ENCODE measurements at places on chromosomes 12 and 14.
A peak's percentile ranks its signal among the peaks of the same experiment; 100 is the strongest.

GRCh38 chr12:74551291-74551690 is 13.7 kb downstream of the ATXN7L3B start:
- DNase-seq: no peak

GRCh38 chr14:100122481-100123223 is 36.8 kb downstream of the DEGS2 start:
- no peak for DNase-seq

GRCh38 chr12:6758506-6759095 is 5.7 kb upstream of the MLF2 start:
- DNase-seq: no peak

GRCh38 chr12:121784460-121784859 is 9.0 kb downstream of the RHOF start:
- DNase-seq: no peak

DNA sequence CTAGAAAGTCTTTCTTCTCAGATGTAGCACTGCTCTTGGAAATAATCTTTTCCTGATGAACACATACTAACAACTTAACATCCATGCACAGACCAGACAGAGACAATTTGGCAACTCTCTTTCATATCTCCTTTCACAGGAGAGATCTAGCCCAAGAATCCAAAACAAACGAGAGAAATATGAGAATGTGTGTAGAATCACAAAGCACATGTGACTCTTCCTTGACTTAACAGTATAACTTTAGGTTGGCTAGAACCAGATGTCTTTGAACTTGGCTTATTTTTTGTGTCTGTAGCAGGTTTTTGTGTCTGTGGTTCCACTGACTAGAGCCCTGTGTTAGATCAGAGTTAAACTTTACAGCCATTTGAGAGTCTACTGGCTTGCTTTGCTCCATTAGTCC is 114.2 kb downstream of the STXBP6 start:
- DNase-seq: no peak

DNA sequence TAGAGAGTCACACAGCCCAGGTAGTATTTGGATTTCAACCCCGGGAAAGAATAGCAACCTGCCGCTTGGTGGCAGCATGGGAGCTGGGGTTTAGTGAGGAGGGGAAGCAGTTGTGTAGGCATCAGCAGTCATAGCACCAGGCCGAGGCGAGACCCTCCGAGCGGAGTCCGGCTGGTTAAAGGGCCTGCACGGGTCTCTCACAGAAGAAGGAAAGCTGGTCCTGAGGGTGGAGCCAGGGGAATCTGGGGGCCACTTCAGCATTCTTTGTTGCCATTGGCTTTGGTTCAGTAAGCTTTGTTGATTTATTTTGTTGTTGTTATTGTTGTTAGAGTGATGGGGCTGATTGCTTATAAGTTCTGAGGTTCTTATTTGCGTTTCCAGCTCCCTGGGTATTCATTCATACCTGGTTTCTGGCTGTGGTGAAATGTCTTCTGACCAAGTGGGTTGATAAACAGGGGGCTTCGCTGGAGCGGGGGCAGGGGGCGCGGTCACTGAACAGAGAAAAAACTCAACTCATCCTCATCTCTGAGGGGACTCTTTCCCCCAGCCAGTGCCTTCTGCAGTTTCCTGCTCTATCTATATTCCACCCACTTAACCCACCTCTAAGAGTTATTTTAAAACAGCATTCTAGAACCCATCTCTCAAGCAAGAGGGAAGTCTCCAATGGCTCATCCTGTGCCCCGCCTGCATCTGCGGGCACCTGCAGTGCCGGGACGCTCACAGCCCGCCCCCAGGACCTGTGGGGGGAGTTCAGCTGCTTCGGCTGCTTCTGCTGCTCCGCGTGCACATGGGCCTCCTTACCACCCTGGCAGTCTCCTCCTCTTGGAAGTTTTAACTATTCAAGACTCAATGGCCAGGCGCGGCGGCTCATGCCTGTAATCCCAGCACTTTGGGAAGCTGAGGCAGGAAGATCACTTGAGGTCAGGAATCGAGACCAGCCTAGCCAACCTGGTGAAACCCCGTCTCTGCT is 11.6 kb downstream of the CKB start:
- no peak for DNase-seq

- DNase-seq: no peak
Measured at GRCh38 chr14:85439696-85440328, 90.1 kb upstream of the FLRT2 start.

GRCh38 chr12:129927316-129927900 is 23.6 kb upstream of the TMEM132D start:
- DNase-seq: no peak

GRCh38 chr14:101083564-101084435 is 180.3 kb upstream of the RTL1 start:
- peak; percentile 35 for DNase-seq

GRCh38 chr12:116964054-116965050 is 53.6 kb downstream of the FBXW8 start:
- DNase-seq: no peak

DNA sequence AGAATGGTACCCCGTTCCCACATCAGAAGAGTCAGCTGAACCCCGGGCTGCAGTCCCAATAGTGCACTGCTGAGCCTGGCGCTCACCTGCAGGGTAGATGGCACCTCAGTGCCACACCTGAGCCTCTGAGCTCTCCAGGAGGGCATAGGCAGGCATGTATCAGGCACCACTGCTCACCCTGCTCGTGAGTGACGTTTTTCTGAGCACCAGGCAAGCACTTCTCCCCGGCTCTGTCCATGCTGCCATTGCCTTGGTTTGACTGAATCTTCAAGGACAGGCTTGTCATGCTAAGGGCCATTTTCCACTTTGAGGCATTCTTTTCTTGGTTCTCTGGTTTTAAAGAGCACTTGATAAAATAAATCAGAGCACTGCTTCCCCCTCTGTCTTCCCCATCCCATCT is 161.6 kb upstream of the PRMT8 start:
- no peak for DNase-seq

DNA sequence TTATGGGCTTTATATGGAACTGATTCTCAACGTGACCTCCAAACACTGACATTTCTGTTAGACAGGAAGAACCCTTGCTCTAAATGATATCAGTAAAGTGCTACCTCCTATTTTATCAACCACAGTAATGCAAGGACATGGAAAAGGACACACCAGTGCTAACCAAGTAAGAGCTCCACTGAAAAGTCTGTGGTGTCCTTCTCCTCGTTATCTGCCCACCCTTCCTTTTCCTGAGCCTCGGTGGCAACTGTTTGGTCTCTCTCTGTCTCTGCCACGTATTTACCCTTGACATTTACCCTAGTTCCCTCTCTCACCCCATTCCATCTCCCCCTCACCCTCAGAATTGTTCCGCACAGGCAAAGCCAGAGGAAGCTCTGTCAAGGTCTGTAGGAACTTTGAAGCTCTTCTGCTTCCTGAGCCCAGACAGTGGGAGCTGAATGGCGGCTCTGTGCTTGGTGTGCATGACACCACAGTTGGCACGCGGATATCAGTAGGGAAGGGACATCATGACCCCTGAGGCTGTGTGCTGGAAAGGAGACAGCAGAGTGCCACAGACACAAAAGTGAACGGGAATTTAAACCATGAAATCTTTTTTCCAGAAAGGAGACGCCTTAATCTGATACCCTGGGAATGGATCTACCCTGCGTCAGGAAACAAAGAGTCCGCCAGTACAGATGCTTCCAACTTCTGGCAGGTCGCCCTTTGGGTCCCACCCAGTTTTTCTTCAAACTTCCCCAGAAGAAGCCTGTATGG is 50.8 kb downstream of the NTN4 start:
- no peak for DNase-seq

- DNase-seq: no peak
Measured at GRCh38 chr14:91261115-91261514, 16.6 kb upstream of the GPR68 start.

- no peak for DNase-seq
Measured at GRCh38 chr12:119631930-119632678, 35.8 kb upstream of the PRKAB1 start.

- no peak for DNase-seq
Measured at GRCh38 chr12:32257695-32258496, 141.5 kb upstream of the FGD4 start.

DNA sequence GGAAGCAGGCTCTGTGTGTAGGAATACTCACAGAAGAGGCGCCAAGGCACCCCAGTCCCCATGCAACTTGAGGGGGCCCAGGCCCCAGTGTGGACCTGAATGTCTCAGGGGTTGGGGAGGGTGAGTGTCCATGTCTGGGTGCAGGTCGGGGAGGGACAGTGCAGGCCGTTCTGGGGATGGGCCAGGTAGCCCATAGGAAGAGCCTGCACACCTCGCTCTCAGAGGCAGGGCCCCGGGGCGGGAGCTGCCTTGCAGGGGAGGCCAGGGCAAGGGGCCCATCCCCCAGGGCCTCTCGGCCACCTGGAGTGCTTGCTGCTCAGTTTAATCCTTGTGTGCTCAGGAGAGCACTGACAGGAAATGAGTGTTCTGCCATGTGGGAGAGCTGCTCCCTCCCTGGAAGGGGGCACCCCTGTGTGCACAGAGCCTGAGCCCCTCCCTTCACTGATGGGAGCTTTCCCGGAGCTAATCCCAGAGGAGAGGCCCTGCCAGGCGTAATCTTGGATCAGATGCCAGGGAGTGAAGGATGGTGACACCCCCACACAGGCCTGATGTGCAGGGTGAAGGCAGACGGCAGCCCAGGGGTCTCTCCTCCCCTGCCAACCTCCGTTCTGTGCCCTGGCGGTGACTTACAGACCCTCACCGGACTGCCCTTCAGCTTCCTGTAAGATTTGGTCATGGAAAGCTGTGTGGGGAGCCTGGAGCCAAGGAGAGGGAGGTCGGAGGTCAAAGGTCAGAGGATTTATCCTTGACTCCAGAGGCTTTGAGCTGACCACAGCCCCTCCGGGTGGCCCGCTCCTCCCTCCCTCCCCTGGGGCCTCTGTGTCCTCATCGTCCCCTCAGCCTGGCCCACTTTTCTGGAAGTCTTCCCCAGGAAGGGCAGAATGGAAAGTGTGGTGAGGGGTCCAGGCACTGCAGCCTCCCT is 24.4 kb upstream of the FBRSL1 start:
- no peak for DNase-seq
